ENCODE measurements at places on chromosomes 16 and 17. TPM values are rescaled to one million over a fixed set of nuclear protein-coding genes. Genes with fewer than 3 reads are reported as not detected.
A peak's percentile ranks its signal among the peaks of the same experiment; 100 is the strongest.

The ATP6V0A1 gene
- 141 TPM for total RNA-seq

The TBC1D3 gene
- total RNA-seq = not detected

GRCh38 chr16:74261068-74261467, 35.5 kb upstream of the PSMD7 start:
- DNase-seq = no peak
- H3K27me3 ChIP-seq = peaks cover 56% of the 10 kb centered on the region
- H3K36me3 ChIP-seq = no peaks in the 10 kb centered on the region
- no peak overlapping the region for H3K27ac ChIP-seq

The COG4 gene
- total RNA-seq = 97.8 TPM

The MYH13 gene
- not detected for total RNA-seq

The CTRB1 gene
- total RNA-seq = not detected

The SULT1A2 gene
- total RNA-seq = 2.5 TPM

The TBX2 gene
- 0.15 TPM for total RNA-seq

DNA sequence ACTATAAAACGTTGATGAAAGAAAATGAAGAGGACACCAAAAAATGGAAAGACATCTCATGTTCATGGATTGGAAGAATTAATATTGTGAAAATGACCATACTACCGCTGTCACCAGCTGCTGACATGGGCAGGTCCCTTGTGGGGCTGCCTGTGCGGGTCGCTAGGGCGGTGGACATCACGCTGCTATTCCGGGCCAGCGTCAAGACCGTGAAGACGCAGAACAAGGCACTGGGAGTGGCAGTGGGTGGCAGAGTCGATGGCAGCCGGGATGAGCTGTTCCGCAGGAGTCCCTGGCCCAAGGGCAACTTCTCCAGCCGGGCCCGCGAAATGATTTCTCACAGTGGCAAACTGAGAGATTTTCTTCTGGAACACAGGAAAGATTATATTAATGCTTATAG, 48.2 kb upstream of the NSRP1 start:
- H3K36me3 ChIP-seq = no peaks in the 10 kb centered on the region
- peaks cover 33% of the 10 kb centered on the region for H3K27me3 ChIP-seq

The CCL4 gene
- not detected for total RNA-seq

The CSH1 gene
- total RNA-seq = not detected

- no peaks in the 10 kb centered on the region for H3K36me3 ChIP-seq
- DNase-seq = no peak
- no peaks in the 10 kb centered on the region for H3K4me1 ChIP-seq
- peaks cover 41% of the 10 kb centered on the region for H3K27me3 ChIP-seq
- no peak overlapping the region for H3K4me3 ChIP-seq
- no peak overlapping the region for H3K27ac ChIP-seq
Observed at GRCh38 chr16:82544378-82545160, 82.2 kb upstream of the CDH13 start.

GRCh38 chr16:58847902-58848661, 114.0 kb upstream of the GOT2 start:
- no peak overlapping the region for H3K27ac ChIP-seq
- no peaks in the 10 kb centered on the region for H3K4me1 ChIP-seq
- no peaks in the 10 kb centered on the region for H3K36me3 ChIP-seq
- DNase-seq = no peak
- H3K4me3 ChIP-seq = no peak overlapping the region
- H3K27me3 ChIP-seq = no peaks in the 10 kb centered on the region

The HES7 gene
- total RNA-seq = 0.69 TPM

The OTOP2 gene
- not detected for total RNA-seq

GRCh38 chr16:732936-733335, 6.0 kb downstream of the HAGHL start:
- H3K27ac ChIP-seq = no peak overlapping the region
- no peaks in the 10 kb centered on the region for H3K4me1 ChIP-seq

The EVPLL gene
- total RNA-seq = 1.4 TPM

The KRT40 gene
- total RNA-seq = not detected

DNA sequence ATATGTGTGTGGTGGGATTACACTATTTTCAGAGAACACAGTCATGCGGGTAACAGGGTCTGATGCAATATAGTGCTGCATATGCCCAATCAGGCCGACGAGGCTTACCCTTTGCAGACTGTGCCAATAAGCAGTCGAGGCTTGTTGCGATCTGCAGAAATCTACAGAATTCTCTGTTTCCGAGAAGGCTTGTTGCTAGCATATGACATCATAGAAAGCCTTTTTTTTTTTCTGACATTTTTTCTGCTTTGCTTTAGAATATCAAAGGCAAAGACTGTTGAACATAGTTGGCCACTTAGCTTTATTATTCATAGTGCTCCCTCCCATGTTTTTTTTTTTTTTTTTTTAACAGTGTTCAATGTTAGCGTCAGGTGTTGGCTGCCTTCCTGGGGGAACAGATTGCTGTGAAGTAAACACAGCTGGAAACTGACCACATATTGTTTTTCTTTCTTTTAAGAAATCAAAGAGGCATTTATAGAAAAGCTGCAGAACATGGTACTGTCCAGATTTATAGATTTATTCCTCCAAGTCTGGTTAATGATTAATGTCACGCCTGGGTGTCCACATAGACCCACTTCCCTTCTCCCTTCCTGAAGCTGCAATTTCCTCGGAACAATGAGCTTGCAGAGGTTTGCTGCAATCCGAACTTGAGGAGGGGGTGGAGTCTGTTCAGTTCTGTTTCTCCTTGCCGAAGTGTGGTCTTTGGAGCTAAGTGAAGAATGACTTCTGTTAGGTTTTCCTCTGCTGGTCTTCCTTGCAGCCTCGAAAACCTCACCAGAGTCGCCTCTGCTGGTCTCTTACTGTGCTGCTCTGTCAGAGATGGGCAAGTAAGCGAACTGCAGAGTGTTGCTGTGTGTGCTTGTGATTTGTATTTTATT, 87.3 kb downstream of the MAP2K6 start:
- H3K27ac ChIP-seq = peak overlapping the region; percentile 78
- H3K27me3 ChIP-seq = no peaks in the 10 kb centered on the region
- peak overlapping the region; percentile 80 for H3K4me3 ChIP-seq
- DNase-seq = peak; percentile 51
- peaks cover 41% of the 10 kb centered on the region for H3K4me1 ChIP-seq

DNA sequence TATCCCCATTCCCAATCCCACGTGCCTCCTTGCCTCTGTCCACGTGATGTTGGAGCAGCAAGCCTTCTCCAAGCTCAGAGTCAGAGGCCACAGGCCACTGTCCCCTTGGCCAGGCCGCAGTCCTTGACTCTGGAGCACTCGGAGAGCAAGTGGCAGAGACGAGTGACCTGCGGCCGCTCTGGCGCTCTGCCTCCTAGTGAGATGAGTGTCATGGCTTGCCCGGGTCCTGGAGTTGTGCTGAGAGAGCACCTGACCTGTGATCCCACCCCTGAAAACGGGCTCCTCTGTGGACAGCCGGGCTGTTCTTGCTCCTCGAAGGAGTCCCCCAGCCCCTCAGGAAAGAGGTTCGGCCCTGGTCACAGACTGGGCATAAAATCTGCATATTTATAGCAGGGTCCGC, 10.0 kb upstream of the FASN start:
- peaks cover 47% of the 10 kb centered on the region for H3K36me3 ChIP-seq
- H3K4me1 ChIP-seq = peaks cover 38% of the 10 kb centered on the region
- DNase-seq = no peak
- H3K27me3 ChIP-seq = no peaks in the 10 kb centered on the region
- no peak overlapping the region for H3K4me3 ChIP-seq
- H3K27ac ChIP-seq = no peak overlapping the region

The MEIOC gene
- 4.7 TPM for total RNA-seq

DNA sequence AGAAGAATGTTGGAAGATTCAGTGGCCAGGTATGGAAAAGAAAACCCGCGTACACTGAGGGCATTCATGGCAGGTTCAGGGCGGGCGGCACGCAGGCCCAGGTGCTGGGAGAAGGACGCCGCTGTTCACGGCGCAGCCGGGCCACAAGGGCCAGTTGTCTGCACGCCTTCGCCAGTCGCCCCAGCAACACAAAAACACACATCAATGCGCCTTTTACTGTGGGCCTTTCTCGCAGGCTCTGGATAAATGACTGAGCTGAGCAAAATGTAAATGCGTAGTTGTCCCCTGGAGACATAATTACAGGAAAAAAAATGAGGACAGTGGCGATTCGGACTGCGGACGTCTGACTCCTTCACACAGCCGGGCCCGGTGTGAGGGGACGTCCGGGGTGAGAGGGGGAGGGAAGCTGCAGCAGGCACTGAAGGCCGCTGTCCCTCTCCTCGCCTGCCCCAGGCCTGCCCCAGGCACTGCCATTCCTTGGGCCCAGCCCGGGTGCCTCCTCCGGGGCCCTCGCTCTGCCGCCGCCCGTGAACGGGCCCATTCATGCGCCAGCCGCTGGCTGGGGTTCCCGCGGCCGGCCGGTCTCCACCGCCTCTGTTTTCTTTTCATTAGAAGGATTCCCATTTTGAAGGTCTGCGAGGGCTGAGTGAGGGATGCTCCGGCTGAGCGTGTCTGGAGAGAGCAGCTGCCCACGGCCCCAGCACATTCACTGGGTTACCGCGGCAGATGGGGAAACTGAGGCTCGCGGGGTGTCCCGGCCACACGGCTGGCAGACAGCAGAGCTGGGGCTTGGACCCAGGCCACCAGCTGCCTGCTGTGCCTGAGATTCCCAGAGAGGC, 6.5 kb upstream of the ZNF469 start:
- H3K4me3 ChIP-seq = no peak overlapping the region
- DNase-seq = no peak
- H3K4me1 ChIP-seq = no peaks in the 10 kb centered on the region

DNA sequence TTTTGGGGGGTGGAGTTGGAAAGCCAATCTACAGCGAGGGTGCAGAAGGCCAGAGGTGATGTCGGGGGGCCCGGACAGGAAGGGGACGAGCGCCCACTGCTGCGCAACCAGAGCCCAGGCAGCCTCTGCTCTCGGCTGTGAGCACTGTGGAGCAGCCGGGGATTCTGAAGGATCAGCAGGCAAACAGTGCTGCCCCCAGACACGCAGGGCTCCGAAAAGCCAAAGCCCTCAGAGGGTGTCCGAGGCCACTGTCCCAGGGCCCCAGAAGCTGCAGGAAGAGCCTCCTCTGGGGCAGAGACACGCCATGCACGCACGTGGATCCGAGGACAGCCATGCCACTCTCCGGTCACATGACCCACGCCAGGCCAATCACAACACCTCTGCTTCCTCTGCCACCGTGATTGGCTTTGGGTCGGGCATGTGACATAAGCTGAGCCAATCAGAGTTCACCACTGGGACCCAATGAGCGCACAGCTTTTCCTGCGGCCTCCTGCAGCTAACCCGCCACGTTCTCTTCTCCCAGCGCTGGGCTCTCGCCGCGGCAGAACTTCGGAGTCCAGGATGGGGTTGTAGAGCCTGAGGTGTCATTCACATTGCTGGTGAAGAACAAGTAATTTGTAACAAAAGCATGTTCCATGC, 40.7 kb downstream of the ACTG1 start:
- no peak for DNase-seq
- H3K27ac ChIP-seq = no peak overlapping the region

DNA sequence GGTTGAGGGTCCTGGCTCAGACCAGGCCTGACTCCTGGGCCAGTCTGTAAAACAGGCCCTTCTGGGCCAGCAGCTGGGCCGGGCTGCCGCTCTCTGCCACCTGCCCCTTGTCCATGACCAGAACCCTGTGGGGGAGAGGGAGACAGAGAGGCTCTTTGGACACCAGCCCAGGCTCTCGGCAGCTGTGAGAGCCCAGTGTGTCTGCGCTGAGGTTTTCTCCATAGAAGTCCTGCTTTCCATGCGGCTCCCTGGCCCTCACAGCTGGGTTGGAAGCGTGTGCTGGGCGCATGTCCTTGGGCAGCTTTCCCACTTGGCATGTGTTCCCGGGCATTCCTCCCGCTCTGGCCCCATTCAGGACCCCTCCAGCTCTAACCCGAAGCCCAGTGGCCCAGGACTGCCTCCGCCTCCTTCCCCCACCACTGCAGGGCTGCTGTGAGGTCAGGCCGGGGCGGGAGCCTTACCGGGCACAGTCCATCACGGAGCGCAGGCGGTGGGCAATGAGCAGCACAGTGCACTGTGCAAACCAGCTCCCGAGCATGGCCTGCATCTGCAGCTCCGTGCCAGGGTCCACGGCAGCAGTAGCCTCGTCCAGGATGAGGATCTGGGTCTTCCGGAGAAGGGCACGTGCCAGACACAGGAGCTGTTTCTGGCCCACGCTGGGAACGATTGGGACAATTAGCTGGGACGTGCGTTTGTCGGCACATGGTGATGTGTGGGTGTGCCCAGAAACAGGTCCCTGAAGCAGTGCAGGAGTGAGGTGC, 73.0 kb downstream of the ABCC6 start:
- H3K27ac ChIP-seq = no peak overlapping the region
- no peak for DNase-seq
- no peaks in the 10 kb centered on the region for H3K4me1 ChIP-seq
- H3K27me3 ChIP-seq = peaks cover 8% of the 10 kb centered on the region
- no peak overlapping the region for H3K4me3 ChIP-seq

- H3K4me1 ChIP-seq = peaks cover 10% of the 10 kb centered on the region
- DNase-seq = peak; percentile 30
- peaks cover 43% of the 10 kb centered on the region for H3K36me3 ChIP-seq
- H3K27me3 ChIP-seq = no peaks in the 10 kb centered on the region
- H3K27ac ChIP-seq = no peak overlapping the region
Observed at GRCh38 chr17:68437979-68438822, 19.1 kb downstream of the WIPI1 start.

- no peak overlapping the region for H3K4me3 ChIP-seq
- peaks cover 45% of the 10 kb centered on the region for H3K36me3 ChIP-seq
- peaks cover 20% of the 10 kb centered on the region for H3K4me1 ChIP-seq
- DNase-seq = no peak
- peak overlapping the region; percentile 70 for H3K27ac ChIP-seq
Observed at GRCh38 chr16:4663777-4664465, 29.4 kb upstream of the NUDT16L1 start.

- H3K4me1 ChIP-seq = no peaks in the 10 kb centered on the region
- H3K27ac ChIP-seq = no peak overlapping the region
- no peak for DNase-seq
- H3K36me3 ChIP-seq = no peaks in the 10 kb centered on the region
Observed at GRCh38 chr17:63991611-63992010, 6.5 kb upstream of the PRR29 start.

- peaks cover 27% of the 10 kb centered on the region for H3K4me1 ChIP-seq
- peaks cover 73% of the 10 kb centered on the region for H3K27me3 ChIP-seq
- H3K27ac ChIP-seq = no peak overlapping the region
- H3K36me3 ChIP-seq = peaks cover 5% of the 10 kb centered on the region
- H3K4me3 ChIP-seq = no peak overlapping the region
Observed at GRCh38 chr17:17406225-17406624, 70.6 kb upstream of the MED9 start.

DNA sequence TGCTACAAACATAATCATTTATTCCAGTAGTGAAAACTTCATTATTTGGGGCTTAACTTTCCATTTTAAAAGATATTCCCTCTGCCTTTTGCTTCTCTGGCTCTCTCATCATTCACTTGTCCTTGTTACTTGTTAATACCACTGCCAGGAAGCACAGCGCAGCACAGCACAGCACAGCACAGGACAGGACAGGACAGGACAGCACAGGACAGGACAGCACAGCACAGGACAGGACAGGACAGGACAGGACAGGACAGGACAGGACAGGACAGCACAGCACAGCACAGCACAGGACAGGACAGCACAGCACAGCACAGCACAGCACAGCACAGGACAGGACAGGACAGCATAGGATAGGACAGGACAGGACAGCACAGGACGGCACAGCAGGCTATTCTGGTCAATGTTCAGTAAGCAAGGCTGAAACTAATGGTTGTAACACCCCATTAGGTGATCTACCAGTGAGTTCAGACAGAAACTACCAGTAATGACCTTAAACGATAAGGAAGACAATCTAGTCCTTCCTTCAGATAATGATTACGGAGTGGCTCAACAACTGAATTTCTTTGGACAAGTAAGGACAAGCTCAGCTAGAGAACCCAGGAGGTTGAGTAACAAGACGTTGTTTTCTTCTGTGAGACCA, 31.9 kb downstream of the COG1 start:
- H3K4me1 ChIP-seq = peaks cover 38% of the 10 kb centered on the region
- H3K4me3 ChIP-seq = no peak overlapping the region
- H3K36me3 ChIP-seq = peaks cover 18% of the 10 kb centered on the region
- H3K27me3 ChIP-seq = no peaks in the 10 kb centered on the region

The CACNG3 gene
- total RNA-seq = not detected

- H3K27ac ChIP-seq = no peak overlapping the region
- peaks cover 22% of the 10 kb centered on the region for H3K4me1 ChIP-seq
Observed at GRCh38 chr17:27236717-27237315, 57.1 kb upstream of the WSB1 start.

Measured in Calu3 (cell line).